Stimulated activated CD4-positive, alpha-beta T cell treated with anti-CD3 and anti-CD28 coated beads, Interleukin-12 subunit alpha, Interleukin-12 subunit beta, amount 100 ng/mL, for 24 hours (primary cell): ENCODE measurements at places on chromosomes 2 and 18.

DNA sequence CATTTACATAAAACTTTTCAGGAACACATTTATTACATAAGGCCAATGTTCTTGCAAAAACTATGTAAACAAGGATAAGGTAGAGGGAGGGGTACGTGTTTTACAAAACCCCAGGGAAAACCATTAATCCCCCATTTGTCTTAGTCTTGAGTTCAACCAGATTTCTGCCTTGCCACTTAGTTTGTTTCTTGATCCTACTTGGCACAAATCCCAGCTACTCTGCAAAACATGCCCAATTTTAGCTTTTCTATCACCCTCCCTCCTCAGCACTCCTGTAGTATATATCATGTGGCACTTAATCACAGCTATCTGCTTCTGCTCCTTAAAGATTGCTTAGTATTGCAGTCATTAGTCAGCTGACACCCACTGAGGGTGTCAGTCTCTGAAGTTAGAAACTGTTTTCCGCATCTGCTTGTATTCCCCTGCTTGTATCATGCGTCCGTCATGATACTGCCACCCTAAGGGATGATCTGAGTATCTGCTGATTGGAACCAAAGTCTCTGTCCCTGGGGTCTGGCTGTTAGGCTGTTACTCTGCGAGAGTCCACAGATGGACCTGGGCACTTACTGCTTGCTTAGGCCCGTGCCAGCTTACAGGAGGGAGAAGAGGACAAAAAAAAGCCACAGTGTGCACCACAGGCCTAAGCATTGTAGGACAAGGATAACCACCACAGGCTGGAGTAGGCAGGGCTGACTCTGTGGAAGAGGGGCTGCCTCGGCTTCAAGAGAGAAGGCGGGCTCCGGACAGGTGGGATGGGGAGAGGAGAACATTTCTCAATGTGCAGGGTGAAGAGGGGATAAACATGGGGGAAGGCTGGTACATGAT lies 82.2 kb downstream of the EPAS1 start:
- no peak for DNase-seq

DNA sequence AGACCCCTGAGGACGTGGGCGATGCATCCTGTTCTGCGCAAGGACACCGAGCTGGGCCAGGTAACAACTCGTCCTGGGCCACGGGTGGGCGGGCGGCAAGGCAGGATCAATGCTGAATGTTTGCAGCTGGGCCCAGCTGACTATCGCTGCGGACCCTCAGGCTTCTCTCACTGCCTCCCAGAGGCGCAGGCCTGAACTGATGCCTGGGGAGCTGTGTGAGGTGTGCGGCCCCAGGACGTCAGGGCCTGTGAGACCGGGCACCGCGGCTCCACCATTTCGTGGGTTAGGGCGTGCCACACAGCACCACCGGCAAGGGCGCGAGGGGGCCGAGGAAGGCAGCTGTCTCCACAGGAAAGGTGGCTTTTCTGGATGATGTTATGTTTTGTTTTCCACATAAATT lies 307.4 kb downstream of the NDUFA10 start:
- DNase-seq: no peak

- DNase-seq: no peak
Observed at GRCh38 chr2:191043438-191043837, 29.5 kb upstream of the STAT1 start.

DNA sequence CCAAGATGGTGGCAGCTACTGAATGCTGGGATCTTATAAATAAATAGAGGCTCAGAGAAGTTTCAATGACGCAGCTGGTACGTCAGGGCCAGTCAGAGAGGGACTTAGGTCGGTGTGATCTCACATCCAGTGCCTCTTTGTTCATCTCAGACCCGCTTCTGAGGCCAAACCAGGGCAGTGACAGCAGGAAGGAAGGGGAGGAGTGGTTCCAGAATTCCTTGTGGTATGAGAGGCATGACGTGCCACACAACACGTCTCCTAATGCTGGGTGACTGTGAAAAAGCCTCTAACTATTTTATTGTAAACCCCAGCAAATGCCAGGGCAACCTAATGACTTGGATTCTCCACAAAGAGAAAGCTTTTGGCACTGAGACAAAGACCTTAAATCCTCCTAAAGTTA lies 423.3 kb downstream of the LPIN1 start:
- no peak for DNase-seq

GRCh38 chr2:196335221-196335634 lies 163.8 kb upstream of the STK17B start:
- DNase-seq: no peak

- no peak for DNase-seq
Observed at GRCh38 chr2:30710461-30710860, 96.8 kb downstream of the CAPN13 start.

- DNase-seq: no peak
Observed at GRCh38 chr2:172293952-172294351, 133.4 kb upstream of the ITGA6 start.

DNA sequence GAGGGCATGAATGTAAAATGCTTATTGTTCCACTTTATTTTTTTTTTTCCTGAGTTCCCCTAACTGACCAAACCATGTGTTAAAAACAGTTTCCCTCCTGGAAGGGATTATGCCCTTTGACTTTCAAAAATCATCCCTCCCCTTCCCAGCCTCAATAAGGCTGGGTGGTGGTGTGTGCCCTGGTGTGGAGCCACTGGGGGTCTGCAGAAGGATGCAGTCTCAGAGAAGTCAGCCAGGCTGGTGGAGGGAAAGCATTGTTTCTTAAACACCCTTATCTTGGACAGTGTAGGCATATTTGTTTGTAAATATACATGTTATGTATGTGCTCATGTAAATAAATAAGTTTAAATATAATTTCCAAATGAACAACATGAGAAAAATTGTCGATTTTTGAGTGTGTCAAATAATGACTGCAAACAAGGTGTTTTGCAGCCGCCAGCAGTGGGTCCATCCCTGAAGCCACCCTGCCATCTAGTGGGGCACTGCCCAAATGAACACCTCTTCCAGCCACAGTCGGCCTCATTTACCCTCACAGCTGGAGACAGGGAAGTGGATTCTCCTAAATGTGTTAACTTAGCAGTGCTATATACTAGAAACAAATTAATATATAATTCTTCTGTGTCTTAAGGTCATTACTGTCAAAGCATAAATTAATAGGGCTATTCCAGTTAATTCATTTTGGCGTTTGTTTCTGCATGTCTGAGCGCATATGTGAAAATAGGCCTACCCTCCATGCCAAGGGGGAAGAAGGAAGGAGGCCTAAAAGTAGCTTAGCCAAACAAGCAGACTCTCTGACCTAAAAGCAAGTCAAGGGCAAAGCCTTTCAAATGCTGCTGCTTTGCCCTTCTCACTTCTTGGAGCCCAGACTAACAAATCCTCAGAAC lies 209.6 kb upstream of the PIK3C3 start:
- no peak for DNase-seq
